Epithelial cell of esophagus (primary cell): ENCODE measurements at places on chromosomes 4 and X.
A peak's percentile ranks its signal among the peaks of the same experiment; 100 is the strongest.

DNA sequence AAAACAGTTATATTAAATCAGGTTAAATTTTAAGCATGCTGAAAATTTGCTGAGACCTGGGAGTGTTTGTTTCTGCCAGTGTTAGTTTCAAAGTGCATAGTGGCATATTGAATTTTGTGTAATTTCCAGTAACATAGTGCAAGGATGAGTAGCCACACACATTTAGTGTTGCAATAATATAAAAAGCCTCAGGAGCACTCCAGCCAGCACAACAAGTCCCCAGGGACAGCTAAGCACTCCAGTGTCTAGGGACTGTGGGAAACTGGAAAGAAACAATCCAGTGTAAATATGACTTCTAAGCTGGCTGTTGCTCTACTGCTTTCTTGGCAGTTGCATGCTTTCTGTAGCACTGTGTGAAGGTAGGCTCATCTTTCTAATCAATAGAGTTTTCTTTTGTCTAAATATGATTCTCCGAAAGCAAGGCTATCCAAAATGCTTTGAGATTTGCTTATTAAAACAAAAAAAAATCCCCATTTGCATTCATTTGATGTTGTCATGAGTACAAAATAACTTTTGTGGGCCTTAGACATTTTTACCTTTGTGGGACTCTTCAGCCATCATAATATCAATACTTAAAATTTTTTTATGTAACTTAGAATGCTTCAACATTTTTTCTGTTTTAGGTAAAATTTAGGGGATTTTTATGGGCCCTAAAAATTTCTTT lies 24.2 kb upstream of the CXCL2 start:
- DNase-seq, result peak; percentile 53

GRCh38 chrX:65667157-65667502 lies 324 bp upstream of the MSN start:
- DNase-seq, result no peak

DNA sequence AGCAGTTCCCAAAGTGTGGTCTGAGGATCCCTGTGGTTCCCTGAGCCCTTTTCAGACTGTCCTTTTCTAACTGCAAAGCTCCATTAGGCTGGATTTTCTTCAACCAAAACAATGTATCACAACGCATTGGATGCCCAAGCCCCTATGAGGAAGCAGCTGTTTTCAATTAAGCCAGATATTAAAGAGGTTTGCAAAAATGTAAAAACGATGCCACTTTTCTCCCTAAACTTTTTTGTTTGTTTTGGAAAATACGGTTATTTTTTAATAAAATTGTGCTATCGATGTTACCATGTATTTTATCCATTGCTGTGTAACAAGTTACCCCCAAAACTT lies 170.4 kb upstream of the BCOR start:
- DNase-seq, result no peak

- peak; percentile 20 for DNase-seq
These were observed 221.1 kb downstream of the BMPR1B start for GRCh38 chr4:94978904-94979303.
